HT-29 (cell line): ENCODE measurements at places on chromosomes 2 and 18. TPM values are rescaled to one million over a fixed set of nuclear protein-coding genes. Genes with fewer than 3 reads are reported as not detected.

The ZNF804A gene
- not detected in 2 replicates for total RNA-seq

The FHOD3 gene
- total RNA-seq = not detected in 2 replicates

- DNase-seq = peak; percentile 57
Observed at GRCh38 chr2:54546518-54546917, 90.4 kb downstream of the SPTBN1 start.

The ASB18 gene
- not detected in 2 replicates for total RNA-seq
